Renal cortical epithelial cell (primary cell): ENCODE measurements at places on chromosomes 2 and 18.

GRCh38 chr2:173828189-173829142 lies 136.7 kb downstream of the SP3 start:
- no peak for DNase-seq

DNA sequence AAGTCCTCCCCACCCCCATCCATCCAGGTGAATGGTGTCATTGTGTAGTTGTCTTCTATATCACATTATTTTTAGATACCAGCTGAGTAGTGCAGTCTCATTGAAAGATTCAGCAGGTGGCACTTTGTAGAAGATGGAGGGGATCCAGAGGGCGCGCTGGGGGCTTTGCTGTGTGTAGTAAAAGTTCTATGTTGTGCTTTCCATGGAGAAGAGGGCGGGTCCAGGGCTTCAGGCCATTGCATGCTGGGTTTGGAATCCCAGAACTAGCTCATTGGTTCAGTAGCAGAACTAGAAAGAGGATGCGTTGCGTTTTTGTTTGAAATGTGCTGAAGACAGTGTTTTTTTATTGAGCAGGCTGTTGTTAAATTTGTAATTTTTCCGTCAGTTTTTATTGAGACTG lies 120.0 kb downstream of the MAP4K4 start:
- no peak for DNase-seq

- DNase-seq: peak; percentile 68
These were observed 122.4 kb downstream of the SETBP1 start for GRCh38 chr18:44803019-44803650.

DNA sequence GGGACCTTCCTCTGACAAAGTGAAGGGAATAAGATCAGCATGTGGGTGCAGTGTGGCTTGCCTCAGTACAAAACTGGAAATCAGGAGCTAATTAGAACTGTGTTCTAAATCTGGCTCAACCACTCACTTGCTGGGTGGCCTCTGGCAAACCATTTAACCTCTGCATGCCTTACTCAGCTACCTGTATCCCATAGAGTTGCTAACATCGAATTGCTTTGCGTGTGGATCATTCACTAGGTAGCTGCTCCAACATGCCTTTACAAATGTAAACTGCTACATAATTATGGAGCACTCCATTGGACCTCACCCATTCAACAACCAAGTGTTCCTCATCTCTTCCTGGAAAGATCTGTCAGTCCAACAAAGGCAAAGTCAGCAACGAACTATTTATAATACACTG lies 19.0 kb downstream of the PLEKHM3 start:
- DNase-seq: no peak

DNA sequence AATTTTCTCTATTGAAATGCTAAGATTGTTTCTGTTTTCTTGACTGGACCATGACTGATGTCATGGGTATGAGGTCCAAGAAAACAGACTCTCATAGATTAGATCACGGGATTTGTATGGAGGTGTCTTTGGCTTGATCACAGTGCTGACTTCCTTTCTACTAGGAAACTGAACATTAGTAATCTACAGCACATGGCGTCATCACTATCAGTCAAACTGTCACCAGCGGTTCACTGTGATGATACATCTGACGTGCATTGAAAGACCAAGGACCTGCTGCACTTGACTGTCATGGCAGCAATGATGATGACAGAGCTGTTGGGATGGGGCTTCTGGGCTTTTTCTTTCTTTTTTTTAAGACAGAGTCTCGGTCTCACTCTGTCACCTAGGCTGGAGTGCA lies 28.2 kb upstream of the IMPA2 start:
- DNase-seq: no peak

DNA sequence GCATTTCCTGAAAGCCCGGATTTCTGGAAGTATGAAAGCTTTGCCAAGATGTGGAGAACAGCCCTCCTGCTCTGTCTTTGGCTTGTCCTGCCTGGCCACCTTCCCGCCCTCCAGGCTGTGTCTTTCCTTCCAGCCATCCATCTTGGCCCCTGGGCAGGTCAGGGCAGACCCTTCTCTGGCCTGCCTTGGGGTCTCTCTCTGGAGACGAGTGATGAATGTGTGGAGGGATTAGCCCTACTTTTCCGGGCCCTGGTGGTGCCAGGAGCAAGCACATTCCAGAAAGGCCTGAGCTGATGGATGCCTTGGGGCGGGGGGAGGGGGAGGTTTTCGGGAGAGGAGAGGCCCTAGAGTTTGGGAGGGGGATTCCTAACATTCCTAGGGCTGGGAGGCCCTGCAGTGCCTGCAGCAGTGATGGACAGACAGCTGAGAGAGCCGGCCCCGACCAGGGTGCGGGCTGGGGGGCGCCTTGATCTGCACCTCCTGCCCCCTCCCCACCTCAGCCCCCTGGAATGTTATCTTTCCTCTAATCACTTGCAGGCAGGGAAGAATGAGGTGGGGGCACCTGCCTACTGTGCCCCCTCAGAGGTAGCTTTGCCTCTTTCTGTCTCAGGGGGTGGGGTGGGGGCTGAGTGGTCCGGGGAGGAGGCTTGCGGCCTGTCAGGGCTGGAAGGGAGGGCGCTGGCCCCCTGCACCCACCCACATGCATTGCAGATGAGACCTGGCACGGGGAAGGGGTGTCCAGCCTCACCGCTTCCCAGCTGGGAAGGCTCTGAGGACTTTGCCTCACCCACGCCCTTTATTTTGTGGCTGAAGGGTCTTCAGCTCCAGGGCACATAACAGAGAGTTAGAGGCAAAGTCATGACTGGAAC lies 156.2 kb downstream of the DDX1 start:
- no peak for DNase-seq
